ENCODE measurements at places on chromosomes 2 and 18.

DNA sequence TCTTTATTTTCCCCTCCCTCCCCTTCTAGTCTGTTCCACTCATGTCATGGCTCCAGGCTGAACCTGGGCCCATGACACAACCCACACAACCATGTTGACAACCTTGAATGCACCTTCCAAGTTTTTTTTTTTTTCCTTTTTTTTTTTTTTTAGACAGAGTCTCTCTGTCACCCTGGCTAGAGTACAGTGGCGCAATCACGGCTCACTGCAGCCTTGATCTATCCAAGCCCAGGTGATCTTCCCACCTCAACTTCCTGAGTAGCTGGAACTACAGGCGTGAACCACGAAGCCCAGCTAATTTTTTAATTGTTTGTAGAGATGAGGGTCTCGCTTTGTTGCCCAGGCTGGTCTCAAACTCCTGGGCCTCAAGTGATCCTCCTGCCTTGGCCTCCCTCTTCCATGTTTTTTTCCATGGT lies 21.9 kb upstream of the ROCK2 start:
- no peak for DNase-seq
- no peak overlapping the region for H3K4me3 ChIP-seq
- no peaks in the 10 kb centered on the region for H3K36me3 ChIP-seq
- no peaks in the 10 kb centered on the region for H3K27me3 ChIP-seq
- no peak overlapping the region for H3K27ac ChIP-seq
- H3K4me1 ChIP-seq, result peaks cover 24% of the 10 kb centered on the region

- H3K36me3 ChIP-seq, result no peaks in the 10 kb centered on the region
Measured at GRCh38 chr2:1856922-1857321, 112.6 kb upstream of the PXDN start.

GRCh38 chr2:101781326-101781725 lies 83.8 kb downstream of the MAP4K4 start:
- no peak overlapping the region for H3K4me3 ChIP-seq
- H3K27me3 ChIP-seq, result no peaks in the 10 kb centered on the region
- no peaks in the 10 kb centered on the region for H3K36me3 ChIP-seq
- DNase-seq, result no peak

GRCh38 chr2:182229297-182229696 lies 197.5 kb downstream of the PDE1A start:
- H3K4me3 ChIP-seq, result no peak overlapping the region
- no peaks in the 10 kb centered on the region for H3K27me3 ChIP-seq
- no peak for DNase-seq
- H3K27ac ChIP-seq, result no peak overlapping the region

Measured in mesothelial cell of epicardium (in vitro differentiated cells).